Central memory CD4-positive, alpha-beta T cell (primary cell): ENCODE measurements at places on chromosomes 13 and 19.

DNA sequence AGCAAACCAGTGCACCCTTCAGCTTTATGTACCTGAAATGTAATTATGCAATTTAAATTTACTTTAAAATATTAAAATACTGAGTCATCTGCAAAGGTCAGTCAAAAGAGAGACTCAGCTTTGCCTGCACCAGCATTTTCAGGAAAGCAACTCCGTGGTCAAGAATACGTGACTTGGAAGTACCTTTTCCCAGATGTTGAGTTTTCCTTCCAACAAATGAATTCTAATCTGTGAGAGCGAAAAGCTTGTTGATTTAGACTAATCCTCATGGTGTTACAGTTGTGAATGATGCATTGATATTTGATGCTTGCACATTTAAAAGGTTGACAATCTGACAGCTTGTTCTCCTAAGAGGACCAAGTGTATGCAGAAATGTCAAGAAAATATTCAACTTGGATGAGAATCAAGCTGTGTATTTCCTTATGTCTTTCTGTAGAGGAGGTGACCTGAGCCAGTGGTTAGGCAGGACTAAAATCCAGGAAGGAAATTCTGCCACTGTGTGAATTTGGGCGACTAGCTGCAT, 270.4 kb downstream of the ABCC4 start:
- DNase-seq: no peak

DNA sequence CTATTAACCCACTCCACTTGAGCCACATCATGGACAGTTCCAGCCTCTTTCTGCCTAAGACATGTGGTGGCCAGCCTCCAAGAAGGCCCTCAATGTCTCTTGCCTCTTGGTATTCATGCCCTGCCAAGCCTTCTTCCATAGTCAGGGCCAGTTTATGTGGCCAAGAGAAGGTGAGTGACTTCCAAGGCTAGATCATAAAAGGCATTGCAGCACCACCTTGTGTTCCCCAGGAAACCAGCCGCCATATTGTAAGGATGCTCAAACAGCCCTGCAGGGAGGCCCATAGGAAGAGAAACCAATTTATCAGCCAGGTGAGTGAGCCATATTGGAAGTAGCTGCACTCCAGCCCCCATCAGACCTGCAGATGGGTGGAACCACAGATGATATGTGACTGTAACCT, 12.3 kb upstream of the DNMT1 start:
- no peak for DNase-seq

DNA sequence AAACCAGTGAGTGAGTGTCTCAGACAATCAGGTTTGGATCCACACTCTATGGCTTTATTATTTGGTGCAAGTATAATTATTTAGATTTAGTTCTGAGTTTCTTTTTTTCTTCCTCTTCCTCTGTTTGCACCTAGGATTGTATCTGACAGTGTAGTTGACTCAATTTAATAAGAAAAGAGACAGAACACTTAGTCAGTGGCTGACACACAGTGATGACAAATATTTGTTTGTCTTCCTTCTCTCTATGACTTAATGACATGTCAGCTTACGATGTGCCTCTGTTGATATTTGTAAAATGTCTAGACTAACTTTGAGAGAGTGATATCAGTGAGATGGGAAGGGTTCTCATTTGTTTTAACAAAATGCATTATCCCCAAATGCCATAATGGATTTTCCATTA, 129.5 kb upstream of the SLC10A2 start:
- no peak for DNase-seq

GRCh38 chr13:44626176-44626575, 50.0 kb upstream of the TSC22D1 start:
- no peak for DNase-seq

DNA sequence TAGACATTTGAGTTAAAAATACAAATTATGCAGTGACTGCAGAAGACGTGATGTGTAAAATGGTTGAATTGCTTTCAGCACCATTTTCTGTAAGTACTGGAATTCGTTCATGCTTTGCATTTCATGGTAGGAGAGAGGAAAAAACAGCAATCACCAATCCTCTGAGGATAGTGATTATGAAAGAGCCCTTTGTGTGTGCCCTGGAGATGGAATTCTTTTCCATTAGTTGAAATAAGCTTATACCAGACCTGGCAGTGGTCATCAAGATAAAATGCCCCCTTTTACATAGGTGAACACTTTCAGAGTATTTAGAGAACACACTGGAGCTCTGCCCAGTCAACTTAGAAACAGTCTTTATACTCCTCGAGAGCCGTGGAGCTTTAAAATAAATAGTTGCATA, 1.7 kb downstream of the CNMD start:
- no peak for DNase-seq
